ENCODE measurements at places on chromosomes 2 and 18. TPM values are rescaled to one million over a fixed set of nuclear protein-coding genes. Genes with fewer than 3 reads are reported as not detected.

Gene PSMA8
- 0.05 TPM for polyA plus RNA-seq

Gene RNU2-63P
- polyA plus RNA-seq, result not detected

Gene ESPNL
- polyA plus RNA-seq, result 0.79 TPM

Gene NDC80
- 0.18 TPM for polyA plus RNA-seq

Gene CCDC85A
- 1.1 TPM for polyA plus RNA-seq

Gene NT5C1B
- polyA plus RNA-seq, result not detected

Gene ACTR2
- polyA plus RNA-seq, result 41.8 TPM

Gene PLEK
- 1.3 TPM for polyA plus RNA-seq

Gene MSTN
- 0.18 TPM for polyA plus RNA-seq

Gene SMYD1
- polyA plus RNA-seq, result 96.1 TPM

Gene DRC1
- polyA plus RNA-seq, result not detected

Gene HOXD1
- 0.05 TPM for polyA plus RNA-seq

Gene GPBAR1
- polyA plus RNA-seq, result 3.5 TPM

Gene GCG
- not detected for polyA plus RNA-seq

Gene PLGLB2
- 0.63 TPM for polyA plus RNA-seq

Gene FMNL2
- 7.9 TPM for polyA plus RNA-seq

Gene EGR4
- polyA plus RNA-seq, result 0.48 TPM

Gene ZAP70
- 1.3 TPM for polyA plus RNA-seq

Gene ALKAL2
- polyA plus RNA-seq, result 0.72 TPM

Gene UNC80
- 0.02 TPM for polyA plus RNA-seq

Gene MRPL33
- polyA plus RNA-seq, result 596 TPM

Gene LOXHD1
- polyA plus RNA-seq, result 0.34 TPM

Gene PSTPIP2
- polyA plus RNA-seq, result 1.5 TPM

Gene FAM124B
- 0.61 TPM for polyA plus RNA-seq

Gene RIT2
- not detected for polyA plus RNA-seq

Gene HRH4
- polyA plus RNA-seq, result not detected

Gene CNRIP1
- polyA plus RNA-seq, result 16.8 TPM

Gene SERPINB11
- polyA plus RNA-seq, result not detected

Gene VAMP5
- 127 TPM for polyA plus RNA-seq

Gene ANTXR1
- 13.8 TPM for polyA plus RNA-seq

Gene NPPC
- 1.7 TPM for polyA plus RNA-seq

Gene SPOPL
- 4.1 TPM for polyA plus RNA-seq

Gene SPTBN1
- polyA plus RNA-seq, result 141 TPM

Gene C1QL2
- not detected for polyA plus RNA-seq

Gene GALNT13
- 4.6 TPM for polyA plus RNA-seq

Gene ASPRV1
- polyA plus RNA-seq, result 0.84 TPM

Gene ALK
- 0.05 TPM for polyA plus RNA-seq

Gene MYCN
- polyA plus RNA-seq, result 0.29 TPM

Gene SPC25
- polyA plus RNA-seq, result not detected

Gene GPR45
- polyA plus RNA-seq, result not detected

Gene GAL3ST2
- 0.09 TPM for polyA plus RNA-seq

Gene TCF23
- 0.05 TPM for polyA plus RNA-seq

Gene HOXD10
- not detected for polyA plus RNA-seq

Gene TYMS
- polyA plus RNA-seq, result 1.4 TPM

Gene CFAP210
- polyA plus RNA-seq, result 0.14 TPM

Gene TCF7L1
- polyA plus RNA-seq, result 13.0 TPM

Data from right cardiac atrium (tissue), 5 donors.